ENCODE measurements at places on chromosomes 2 and 18. TPM values are rescaled to one million over a fixed set of nuclear protein-coding genes. Genes with fewer than 3 reads are reported as not detected.

Gene CERKL
- total RNA-seq: not detected

Gene LBX2
- total RNA-seq: 0.55 TPM

Gene HK2
- 61.9 TPM for total RNA-seq

Gene MEP1B
- not detected for total RNA-seq

Gene ST8SIA5
- 7.0 TPM for total RNA-seq

Gene TFCP2L1
- 3.2 TPM for total RNA-seq

Gene UGT1A3
- not detected for total RNA-seq

Gene ATP6V1B1
- not detected for total RNA-seq

- no peak for DNase-seq
These were observed 797 bp upstream of the CRIM1 start for GRCh38 chr2:36354811-36355150.

DNA sequence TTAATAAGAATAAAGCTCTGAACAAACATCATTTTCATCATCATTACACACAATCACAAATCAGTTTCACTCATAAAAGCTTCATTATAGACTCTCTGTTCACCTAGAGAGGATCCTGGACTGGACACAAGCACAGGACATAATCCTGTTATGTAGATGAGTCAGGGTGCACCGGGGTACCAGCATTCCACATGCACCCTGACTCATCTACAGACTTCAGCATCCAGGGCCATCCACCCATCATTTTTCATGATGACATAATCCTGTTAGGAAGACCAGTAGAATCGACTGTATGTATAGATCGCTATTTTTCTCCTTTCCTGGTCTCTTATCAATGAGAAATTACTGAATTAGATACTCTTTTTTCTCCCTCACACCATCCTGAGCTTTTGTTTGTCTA, 73.7 kb upstream of the PIK3C3 start:
- no peak for DNase-seq

DNA sequence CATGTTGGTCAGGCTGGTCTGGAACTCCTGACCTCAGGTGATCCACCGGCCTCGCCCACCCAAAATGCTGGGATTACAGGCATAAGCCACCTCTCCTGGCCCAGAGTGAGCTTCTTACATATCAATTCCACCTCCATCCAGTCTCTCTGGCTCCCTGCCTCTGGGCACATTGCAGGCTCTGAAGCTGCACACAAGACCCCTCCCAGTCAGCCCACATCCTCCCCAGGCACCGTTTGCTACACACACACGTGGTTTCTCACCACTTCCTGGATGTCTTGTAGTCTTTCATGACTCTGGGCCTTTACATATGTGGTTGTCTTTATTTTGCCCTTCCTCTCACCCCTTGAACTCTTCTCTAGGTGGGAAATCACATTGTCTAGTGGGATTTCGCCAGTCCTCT, 64.0 kb upstream of the CABLES1 start:
- DNase-seq: no peak

- no peak for DNase-seq
These were observed 16.9 kb upstream of the SLC38A11 start for GRCh38 chr2:164972216-164972615.

DNA sequence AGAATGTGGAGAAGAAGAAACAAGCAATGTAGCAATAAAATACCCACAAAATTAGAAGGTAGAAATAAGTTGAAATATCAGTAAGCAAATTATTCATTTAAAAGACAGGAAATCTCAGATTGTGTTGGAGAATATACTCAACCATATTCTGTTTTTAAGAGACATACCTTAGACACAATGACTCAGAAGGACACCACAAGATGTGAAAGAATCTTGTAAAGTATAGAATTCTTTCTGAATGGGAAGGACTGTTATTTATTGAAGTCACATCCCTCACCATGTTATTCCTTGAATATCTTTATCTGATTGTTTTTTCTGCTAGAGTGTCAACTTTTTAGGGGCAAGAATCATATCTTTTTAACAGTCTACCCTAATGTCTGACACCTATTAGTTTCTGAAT, 50.4 kb downstream of the CTAGE1 start:
- no peak for DNase-seq

DNA sequence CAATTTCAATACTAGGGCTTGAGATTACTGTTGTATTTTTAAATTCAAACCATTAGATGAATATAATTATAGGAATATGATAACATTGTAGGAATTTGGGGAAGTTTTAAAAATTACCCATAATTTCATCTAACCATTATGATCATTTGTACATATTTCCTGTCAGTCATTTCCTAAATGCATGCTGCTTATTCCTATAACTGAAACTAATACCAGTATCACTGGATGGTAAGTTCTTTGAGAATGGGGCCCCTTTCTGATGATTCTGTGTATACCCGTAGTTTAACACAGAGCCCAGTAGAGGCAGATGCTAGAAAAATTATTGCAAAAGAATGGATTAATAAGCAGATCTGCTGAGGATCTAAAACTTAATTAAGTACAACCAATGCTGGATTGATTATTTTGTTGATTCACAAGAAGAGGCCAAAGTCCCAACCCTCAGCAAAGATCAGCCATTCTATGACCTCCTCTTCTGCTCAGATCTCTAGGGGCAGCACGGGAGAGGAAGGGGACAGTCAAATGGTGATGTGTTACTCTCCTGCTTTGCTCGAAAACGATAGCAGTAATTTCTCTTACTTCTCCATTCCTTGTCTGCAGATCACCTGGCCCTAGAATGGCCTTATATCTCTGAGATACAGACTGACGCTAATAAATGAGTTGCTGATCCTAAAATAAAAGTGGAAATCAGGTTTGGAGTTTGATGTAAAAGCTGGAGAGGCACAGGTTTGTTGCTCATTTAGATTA, 69.5 kb upstream of the PELI1 start:
- no peak for DNase-seq

- DNase-seq: no peak
These were observed 182.1 kb downstream of the PARD3B start for GRCh38 chr2:204727368-204727767.

DNA sequence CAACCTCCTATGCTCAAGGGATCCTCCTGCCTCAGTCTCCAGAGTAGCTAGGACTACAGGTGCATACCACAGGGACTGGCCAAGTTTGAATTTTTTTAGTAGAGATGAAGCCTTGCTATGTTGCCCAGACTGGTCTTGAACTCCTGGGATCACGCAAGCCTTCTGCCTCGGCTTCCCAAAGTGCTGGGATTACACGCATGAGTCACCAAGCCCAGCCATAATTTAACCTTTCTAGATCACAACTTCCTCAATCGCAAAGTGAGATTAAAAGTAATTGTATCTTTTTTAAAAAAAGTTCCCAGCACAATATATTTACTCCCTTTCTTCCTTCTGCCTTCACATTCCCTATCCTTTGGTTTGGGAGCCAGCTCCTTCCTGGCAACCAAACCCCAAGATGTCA, 5.8 kb upstream of the PPP1CB start:
- DNase-seq: no peak

- no peak for DNase-seq
These were observed 2082.3 kb upstream of the CELF4 start for GRCh38 chr18:39647627-39648534.

- no peak for DNase-seq
These were observed 137.7 kb upstream of the CYP1B1 start for GRCh38 chr2:38213619-38214167.

- no peak for DNase-seq
These were observed 70.6 kb downstream of the EMILIN2 start for GRCh38 chr18:2917259-2918047.

- DNase-seq: no peak
These were observed 372.2 kb downstream of the NYAP2 start for GRCh38 chr2:225771701-225772100.

- DNase-seq: no peak
These were observed 1385.6 kb upstream of the SLC39A10 start for GRCh38 chr2:194271293-194271961.

DNA sequence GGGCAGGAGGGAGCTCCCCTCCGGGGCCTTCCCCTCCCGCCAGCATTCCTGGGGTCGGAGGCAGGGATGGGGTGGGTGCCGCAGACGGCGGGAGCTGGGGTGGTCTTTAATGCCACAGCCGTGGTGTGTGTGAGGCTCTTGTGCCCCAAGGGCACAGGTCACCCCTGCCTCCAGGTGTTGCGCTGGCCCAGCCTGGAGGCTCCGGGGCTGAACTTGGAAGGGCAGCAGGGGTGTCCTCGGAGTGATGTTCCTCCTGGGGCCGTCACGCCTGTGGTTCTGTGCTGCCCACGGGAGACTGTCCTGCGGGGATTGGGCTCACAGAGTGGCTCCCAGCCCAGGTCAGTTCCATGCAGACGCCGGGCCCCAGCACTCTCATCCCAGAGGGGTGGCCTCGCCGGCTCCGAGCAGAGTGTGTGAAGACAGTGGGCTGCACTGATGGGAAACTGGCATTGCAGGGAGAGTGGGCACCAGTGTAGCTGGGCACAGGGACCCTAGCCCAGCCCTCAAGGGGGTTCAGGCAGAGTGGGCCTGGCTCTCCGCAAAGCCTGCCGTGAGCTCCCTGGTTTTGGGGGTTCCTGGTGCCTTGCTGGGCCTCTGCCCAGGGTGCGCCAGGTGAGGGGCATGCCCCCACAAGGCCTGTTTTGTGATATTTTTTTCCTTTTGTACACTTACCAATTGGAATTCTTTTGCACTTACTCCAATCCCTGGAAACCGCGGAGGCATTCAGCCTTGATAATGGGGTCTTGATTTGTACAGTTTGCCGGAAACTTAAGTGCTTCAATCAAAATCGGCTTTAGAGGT, 56.7 kb downstream of the NFATC1 start:
- DNase-seq: no peak

- DNase-seq: no peak
These were observed 31.7 kb upstream of the RAB1A start for GRCh38 chr2:65161551-65162100.

DNA sequence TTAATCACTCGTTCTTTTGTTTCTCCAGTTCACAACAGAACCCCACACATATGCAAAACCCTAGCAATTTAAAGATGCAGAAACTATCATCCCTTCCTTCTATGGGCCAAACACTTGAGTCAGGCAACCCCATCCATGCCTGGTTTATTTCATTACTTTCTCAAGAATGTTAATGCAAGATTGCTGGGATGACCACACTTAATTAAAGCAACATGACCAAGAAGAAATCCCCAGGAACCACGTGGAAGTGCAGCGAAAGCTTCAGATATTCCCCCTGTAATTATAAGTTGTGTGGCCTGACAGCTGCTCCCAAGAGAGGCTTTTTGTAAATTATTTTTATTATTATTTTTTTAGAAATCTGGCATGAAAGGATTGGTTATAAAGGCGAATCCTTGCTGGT, 246.2 kb upstream of the ID2 start:
- no peak for DNase-seq
